ENCODE measurements at places on chromosomes 16 and 17.

DNA sequence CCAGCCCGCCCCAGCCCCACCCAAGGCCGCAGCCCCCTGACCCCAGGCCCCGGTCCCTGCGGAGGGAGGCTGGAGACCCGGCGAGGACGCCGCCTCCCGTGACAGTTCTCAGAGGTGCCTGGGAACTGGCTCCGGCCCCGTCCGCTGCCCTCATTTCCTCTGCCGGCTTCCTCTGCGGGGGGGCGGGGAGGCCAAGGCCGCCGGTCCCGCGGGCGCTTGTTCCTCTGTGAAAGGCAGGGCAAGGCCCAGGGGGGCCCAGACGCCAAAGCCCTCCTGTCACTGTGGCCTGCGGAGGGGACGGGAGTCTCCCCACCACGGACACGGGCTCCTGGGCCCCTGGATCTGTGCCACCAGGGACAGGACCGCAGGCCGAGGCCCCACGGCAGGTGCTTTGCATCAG is 5.0 kb upstream of the PVALEF start:
- no peak for DNase-seq

- DNase-seq = no peak
Observed at GRCh38 chr17:65552214-65552613, 9.2 kb downstream of the AXIN2 start.

- DNase-seq = no peak
Observed at GRCh38 chr17:17725011-17725751, 43.9 kb downstream of the RAI1 start.

DNA sequence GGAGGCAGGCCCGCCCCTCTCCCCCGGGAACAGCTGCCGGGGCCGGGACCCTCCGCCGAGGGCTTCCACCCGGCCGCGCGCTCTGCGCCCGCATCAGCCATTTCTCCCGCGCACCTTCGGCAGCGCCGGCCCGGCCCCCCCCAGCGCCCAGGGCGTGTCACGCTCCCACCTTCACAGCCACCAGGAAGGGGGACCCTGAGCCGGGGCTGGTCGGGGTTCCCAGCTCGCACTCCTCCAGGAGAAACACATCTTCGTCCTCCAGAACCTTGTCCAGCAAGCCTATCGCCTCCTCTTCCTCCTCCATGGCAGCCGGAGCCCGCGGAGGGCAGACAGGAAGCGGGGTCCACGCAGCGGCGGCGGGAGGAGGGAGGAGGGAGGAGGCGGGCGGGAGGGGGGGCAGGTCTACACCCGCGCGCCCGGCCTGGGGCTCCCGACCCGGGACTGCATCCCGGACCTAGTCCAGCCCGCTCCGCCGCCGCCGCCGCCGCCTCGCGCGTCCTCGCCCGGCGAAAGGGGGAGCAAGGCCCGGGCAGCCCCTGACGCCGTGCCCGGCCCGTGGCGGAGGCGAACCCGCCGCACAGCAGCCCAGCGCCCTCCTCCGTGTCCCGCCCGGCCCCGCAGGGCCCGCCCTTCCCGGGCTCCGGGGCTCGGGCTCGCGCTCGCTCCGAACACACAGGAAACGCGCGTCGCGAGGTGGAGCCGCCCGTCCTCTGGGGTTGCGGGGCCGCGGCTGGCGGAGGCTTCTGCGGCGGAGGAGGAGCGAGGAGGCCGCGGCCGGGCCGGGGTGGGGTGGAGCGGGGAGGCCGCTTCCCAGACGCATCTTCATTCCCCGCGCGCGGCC is 70.8 kb downstream of the ABR start:
- peak; percentile 82 for DNase-seq

DNA sequence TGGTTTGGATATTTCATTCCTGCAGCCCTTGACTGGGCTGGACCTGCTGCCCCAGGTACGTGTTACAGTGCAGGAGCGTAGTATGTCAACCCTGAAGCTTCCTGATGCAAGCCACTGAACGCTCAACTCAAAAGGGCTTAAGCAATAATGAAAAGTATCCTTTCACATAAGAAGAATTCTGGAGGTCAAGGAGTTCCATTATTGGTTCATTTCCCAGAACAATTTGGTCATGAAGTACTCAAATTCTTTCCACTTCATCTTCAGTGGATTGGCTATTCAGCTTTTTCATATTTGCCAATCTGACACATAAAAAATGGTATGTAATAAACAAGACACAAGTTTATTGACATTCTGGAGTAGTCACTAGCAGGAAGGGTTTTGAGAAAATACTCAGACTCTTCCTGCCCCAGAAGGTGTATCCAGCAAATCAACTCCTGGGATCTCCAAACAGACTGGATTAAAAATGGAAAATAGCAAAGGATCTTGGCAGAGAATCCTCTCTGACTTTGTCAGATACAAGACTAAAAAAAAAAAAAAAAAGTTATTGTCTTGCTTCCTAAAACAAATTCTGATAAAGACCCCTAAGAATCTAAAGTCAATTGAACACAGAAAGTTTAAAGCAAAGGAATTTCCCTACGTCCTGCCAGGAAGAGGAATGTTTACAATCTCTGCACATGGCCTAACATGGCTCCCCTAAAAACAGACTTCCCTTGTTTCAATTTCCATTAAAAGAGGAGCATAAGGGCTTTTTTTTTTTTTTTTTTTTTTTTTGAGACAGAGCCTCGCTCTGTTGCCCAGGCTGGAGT is 37.5 kb upstream of the WSB1 start:
- no peak for DNase-seq

DNA sequence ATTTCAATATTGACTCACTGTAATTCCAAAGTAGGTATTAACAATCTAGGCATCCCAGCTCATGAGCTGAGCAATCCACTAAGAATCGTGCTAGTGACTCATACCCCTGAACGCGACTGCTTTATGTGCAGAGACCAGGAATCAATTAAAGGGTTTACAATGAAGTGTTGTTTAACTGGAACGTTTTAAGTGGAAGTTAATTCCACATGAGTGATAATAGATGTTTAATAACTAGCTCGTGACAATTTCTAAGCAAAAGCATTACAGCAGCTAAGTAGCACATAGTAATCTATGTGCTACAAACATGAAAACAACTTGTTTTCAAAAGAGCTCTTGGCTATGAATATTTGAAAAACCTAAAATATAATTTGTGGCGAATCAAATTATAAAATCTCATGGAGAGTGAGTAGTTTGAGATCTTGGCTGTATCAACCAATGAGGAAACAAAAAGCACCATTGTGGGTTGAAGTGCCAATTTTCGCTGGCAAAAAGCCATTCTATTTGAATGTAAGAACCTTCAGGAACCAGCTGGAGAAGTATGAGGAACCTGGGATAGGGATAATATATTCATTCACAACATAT is 9.4 kb downstream of the GJC1 start:
- no peak for DNase-seq

- no peak for DNase-seq
Observed at GRCh38 chr16:52379551-52379950, 167.4 kb downstream of the TOX3 start.

DNA sequence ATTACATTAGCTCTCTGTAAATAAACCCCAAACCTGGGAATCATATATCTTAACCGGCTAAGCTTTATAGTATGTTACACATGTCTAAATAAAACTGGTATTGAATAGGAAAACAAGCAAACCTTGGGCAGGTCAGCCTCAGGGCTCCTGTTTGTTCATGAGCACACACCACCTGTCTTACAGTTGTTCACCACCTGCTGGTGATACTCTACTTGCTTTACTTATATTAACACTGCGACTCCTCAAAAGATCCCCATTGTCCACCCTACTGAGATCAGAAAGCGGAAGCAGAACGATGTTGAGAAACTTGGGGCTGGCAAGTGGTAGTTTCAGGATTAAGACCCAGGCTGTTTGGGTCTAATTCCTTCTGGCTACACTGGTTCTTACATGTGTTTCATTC is 16.4 kb downstream of the CDH13 start:
- DNase-seq = no peak
